ENCODE measurements at places on chromosomes 5 and 9. TPM values are rescaled to one million over a fixed set of nuclear protein-coding genes. Genes with fewer than 3 reads are reported as not detected.

Gene CDX1
- total RNA-seq: 0.49 TPM

DNA sequence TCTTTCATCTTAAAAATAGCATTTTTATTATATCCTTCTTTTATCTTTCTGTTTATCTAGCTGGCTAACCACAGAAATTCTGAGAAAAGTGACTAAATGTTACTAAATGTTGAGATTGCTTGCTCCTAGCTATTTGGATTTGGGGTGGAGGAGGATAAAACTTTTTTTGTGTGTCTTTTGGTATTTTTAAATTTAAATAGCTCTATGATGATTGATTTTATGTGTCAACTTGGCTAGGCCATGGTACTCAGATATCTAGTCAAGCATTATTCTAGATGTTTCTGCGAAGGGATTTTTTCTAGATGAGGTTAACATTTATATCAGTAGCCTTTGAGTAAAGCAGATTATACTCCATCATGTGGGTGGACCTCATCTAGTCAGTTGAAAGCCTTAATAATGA is 75.0 kb downstream of the GCNT1 start:
- ATAC-seq: no peak

- ATAC-seq: no peak
These were observed 20.7 kb upstream of the GRPEL2 start for GRCh38 chr5:149324641-149325040.

DNA sequence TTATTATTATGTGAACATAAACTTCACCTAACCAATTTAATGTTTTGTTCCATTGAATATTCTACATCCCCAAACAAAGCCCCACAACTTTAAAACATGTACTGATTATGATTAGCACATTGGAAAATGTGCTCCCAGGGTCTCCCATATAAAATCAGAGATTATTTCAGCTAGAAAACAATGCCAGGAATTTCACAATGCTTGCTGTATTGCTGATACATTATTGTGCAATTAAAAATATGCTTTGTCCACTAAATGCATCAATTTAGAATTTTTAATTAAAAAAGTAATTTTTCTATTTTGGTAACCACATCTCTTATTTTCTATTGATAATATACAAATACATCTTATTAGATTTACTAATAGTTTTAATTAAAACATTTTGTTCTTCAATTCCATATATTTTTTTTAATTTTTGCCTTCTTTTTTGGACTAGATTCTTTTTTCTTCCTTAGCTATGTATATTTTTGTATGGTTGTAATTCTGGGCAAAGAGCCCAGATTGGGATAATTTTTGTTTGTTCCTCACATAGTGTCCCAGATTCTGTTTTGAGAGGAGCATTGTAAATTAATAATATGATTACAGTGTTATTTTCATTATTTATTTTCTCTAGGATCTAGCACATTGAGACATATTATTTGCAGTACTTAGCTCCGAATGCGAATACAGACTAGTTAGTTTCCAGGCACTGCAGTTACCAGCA is 241.5 kb upstream of the CDH18 start:
- ATAC-seq: no peak

DNA sequence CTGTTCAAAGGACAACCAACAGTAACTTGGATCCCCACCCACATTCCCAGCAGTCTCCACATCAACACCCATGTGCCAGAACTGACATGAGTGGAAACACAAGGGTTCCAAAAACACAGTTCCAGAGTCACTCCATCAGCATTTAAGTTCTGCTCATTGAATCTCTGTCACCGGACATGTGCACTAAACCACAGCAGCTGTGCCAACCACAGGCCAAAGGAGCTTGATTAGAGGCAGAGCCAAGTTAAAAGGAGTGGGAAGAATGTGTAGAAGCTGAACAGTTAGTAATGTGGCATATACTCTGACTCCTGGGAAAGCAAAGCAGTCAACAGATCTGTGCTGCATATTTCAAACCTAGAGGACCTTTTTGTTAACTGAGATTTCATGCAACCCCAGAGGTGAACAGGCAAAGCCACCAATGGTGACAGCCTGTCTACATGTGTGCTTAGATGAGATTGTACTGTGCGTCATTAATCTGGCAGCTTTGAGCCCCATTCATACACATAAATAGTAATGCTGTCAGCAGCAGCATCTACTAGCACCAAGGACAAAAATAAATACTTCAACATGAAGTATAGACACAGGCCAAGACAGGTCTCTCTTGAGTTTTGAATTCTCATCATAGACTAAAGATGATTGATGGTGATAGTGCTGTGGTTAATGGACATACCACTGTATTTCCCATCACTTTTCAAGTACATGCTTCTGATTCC is 16.4 kb upstream of the FST start:
- no peak for ATAC-seq
